ENCODE measurements at places on chromosomes 6 and 20.

GRCh38 chr6:2841264-2842138, at the start of gene SERPINB1:
Gene SERPINB1, minus strand, starts transcription at chr6:2841863. Its CDS starts 1,277 bp downstream, at chr6:2840586.
- DNase-seq: peak; percentile 57

GRCh38 chr6:88380083-88380482, 213.9 kb upstream of the CNR1 start:
- peak; percentile 85 for DNase-seq

DNA sequence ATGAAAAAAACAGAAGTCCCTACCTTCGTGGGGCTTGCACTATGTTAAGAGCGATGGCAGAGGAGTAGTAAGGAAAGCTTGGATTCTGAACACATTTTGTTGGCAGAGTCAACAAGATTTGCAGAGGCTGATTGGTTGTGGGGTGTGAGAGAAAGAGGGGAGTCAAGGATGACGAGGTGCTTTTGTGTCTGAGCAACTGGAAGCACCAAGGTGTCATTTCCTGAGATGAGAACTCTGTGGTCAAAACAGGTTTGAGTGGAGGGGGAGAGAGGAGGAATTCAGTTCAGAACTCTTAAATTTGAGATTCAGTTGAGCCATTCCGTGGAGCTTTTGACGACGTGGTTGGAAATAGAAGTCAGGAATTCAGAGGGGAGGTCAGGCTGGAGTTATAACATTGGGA, 3.5 kb downstream of the OCSTAMP start:
- DNase-seq: no peak

- peak; percentile 65 for DNase-seq
Observed at GRCh38 chr6:42338744-42339222, 112.9 kb downstream of the TRERF1 start.

DNA sequence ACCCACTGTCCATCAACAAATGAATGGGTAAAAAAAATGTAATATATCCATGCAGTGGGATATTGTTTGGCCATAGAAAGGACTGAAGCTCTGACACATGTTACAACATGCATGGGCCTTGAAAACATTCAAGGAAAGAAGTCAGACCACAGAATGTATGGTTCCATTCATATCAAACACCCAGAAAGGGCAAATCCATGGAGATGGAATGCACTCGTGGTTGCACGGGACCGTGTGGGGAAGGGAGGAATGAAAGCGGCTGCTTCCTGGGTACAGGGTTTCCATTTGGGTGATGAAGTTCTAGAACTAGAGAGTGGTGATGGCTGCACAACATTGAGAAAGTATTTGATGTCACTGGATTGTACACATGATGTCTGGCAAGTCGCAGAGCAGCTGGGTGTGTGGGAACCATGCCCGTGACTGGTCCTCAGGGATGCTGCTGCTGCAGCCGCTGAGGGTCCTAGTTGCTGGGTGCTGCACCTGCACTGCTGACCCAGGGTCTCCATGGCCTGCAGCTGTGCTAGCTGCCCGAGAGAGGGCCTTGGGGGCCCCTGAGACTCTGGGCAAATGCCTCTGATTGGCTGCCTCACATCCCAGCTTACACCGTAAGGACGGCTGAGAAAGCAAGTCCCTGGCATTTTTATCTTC, 220.3 kb downstream of the NRN1 start:
- DNase-seq: no peak

GRCh38 chr6:30360139-30360538, 15.2 kb downstream of the RPP21 start:
- DNase-seq: no peak

- no peak for DNase-seq
Observed at GRCh38 chr20:33655164-33655563, 7.0 kb upstream of the C20orf144 start.

DNA sequence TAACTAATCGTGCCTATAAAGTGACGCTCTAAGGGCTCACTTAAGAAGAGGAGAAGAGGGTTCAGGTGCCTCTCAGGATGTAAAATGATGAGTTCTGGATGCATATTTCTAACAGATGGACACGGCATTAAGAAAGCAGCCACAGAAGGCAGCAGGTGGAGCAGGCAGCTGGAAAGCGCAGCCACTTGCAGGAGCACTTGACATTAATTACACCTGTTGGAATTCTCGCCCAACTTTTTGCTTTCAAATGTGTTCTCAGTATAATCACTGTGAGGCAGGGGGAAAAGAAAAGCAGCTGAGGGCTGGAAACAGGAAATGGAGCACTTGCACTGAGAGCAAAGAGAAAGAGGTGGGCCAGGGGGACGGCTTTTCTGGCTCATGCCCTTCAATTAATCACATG, 164.2 kb downstream of the NKAIN2 start:
- no peak for DNase-seq

DNA sequence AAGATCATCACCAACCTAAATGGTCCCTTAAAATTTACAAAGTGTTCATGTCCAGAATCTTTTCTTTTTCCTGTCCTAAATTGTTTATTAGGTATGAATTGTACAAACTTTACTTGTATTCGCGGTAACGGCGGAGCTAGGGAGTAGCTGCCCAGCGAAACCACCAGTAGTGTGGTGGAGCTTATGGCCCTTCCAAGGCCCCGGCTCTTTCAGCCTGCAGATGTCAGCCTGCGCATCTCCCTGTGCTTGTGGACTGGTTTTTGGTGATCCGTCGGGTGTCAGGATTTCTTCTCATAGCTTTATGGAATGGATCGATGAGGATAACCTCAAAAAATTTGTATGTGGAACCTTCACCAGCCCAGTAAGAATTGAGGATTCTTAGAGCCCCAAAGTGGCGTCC, 27.2 kb upstream of the ENPP1 start:
- no peak for DNase-seq

GRCh38 chr6:41591859-41592502, 45.8 kb downstream of the FOXP4 start:
- DNase-seq: peak; percentile 46

DNA sequence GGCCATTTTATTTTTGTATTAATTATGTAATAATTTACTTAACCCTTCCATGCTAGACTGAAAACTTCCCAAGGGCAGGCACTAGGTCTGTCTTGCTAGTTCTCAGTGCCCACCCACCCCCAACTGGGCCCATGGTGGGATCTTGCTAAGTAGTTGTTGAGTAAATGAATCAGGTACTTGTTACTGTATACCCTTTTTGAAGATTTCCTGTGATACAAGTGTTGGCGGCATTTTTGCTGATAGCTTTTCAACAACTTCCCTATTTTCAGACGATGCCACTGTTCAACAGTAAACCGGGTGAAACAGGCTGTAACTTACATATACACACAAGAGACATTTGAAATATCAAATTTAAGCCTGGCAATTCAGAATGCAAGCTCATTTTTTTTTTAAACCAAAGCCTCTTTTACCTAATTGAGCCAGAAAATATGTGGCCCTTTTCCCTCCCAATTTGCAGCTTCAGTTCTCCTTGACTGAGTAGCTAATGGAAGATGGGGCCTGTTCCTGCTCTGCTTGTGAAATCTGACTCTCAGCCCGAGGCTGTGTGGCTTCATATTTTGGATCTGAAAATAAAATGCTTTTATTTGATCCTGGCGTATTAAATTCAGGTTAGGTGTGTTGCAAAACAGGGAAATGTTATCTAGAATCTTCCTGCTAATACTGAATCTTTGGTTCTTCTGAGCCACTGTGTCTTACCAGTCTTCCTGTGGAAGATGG, 288.3 kb downstream of the NRN1 start:
- no peak for DNase-seq

DNA sequence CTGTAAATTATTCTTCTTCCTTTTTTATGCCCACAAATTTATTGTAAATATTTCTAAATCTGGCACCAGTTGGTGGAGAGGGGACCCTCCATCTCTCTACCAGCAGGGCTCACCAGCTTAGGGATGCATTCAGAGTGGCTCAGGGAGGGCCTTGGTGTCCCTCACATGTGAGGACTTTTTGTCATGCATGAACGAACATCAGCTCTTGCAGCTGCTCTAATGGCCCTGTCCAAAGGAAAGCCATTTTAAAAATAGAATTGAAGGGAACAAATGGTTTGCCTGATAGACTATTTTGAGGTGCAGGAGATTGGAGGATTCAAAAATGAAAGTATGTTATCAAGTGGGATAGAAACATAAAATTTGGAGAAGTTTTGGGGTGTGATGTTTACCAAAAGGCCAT, 37.5 kb upstream of the KLHL31 start:
- no peak for DNase-seq

DNA sequence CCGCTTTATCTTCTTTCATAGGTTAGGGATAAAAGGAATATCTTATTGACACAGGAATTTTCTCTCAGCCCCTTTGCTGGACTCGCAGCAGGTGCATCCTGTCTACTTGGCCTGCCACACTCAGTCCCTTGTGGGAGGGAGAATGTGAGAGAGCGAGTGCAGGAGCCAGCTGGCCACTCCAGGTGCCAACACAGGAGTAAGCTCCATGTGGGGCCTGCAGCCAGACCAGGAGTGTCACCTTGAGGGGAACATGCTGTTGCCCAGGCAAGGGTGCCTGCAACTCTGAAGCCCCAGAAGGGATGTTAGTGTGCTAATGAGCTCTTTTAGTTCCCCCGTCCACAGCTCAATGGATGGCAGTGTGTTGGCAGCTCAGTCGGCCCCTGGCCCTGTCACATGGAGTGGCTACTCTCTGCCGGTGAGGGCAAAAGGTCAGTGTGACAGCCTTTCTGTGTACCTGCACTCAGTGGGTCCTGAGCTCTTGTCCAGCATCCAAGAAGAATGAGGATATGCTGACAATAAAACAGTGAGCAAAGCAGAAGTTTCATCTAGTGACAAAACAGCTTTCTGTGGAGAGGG, 57.1 kb downstream of the CRYBG1 start:
- no peak for DNase-seq

- DNase-seq: no peak
Observed at GRCh38 chr6:169844946-169845345, 93.5 kb downstream of the ERMARD start.
